ENCODE measurements at places on chromosomes 2 and 18. TPM values are rescaled to one million over a fixed set of nuclear protein-coding genes. Genes with fewer than 3 reads are reported as not detected.

Gene CCDC141
- 10.8 TPM for total RNA-seq

Gene MAP2
- 0.12 TPM for total RNA-seq

GRCh38 chr2:67346718-67347407 lies 50.3 kb upstream of the ETAA1 start:
- no peak for DNase-seq
- H3K4me3 ChIP-seq = no peak overlapping the region
- H3K4me1 ChIP-seq = no peaks in the 10 kb centered on the region
- no peaks in the 10 kb centered on the region for H3K36me3 ChIP-seq
- no peak overlapping the region for H3K27ac ChIP-seq
- no peaks in the 10 kb centered on the region for H3K27me3 ChIP-seq

Gene AP1S3
- 7.5 TPM for total RNA-seq

DNA sequence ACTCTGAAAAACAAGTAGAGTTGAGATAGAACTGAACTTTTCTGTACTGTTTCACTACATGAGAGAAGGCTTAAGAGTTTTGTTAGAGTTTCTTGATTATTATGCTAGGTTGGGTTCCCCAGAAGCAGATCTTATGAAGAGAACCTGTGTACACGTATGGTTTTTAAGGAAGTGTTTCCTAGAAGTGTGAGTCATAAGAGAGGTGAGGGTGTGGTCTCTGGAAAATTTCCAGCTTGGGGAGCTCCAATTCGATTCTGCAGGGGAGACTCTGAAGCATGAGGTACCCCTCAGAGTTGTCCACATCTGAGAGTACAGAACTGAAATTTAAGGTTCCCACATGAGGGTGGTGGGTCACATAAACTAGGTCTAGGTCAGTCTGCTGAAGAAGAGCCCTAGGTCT lies 83.3 kb upstream of the MAP2 start:
- no peak overlapping the region for H3K27ac ChIP-seq
- H3K4me3 ChIP-seq = no peak overlapping the region
- DNase-seq = no peak
- no peaks in the 10 kb centered on the region for H3K36me3 ChIP-seq
- H3K4me1 ChIP-seq = no peaks in the 10 kb centered on the region

DNA sequence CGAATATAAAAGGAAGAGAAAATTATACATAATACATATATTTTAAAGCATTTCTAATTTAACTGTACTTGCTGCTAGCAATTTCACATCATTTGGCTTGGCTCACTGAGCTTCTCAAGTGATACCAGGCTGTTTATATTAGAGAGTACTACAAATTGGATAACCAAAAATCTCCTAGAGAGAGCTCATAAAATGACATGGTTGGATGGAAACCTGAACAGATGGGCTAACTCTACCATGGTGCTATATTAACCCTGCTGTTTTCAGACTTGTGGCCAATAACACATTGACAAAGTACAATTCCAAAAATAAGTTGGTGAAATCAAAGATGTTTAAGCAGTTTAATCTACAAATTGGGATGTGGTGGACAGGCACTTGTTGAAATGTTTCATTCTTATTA lies 364.4 kb upstream of the GCFC2 start:
- H3K4me3 ChIP-seq = no peak overlapping the region
- DNase-seq = no peak
- no peaks in the 10 kb centered on the region for H3K27me3 ChIP-seq
- H3K36me3 ChIP-seq = no peaks in the 10 kb centered on the region
- no peaks in the 10 kb centered on the region for H3K4me1 ChIP-seq

All from activated CD4-positive, alpha-beta T cell treated with anti-CD3 and anti-CD28 coated beads, Interleukin-2, amount 10 ng/mL, durations not matched to agents 7 days and 5 days (primary cell).